ENCODE measurements at places on chromosomes 3 and 15. TPM values are rescaled to one million over a fixed set of nuclear protein-coding genes. Genes with fewer than 3 reads are reported as not detected.
A peak's percentile ranks its signal among the peaks of the same experiment; 100 is the strongest.

IQCH gene
- total RNA-seq: 0.88 TPM

- no peak for DNase-seq
Measured at GRCh38 chr3:21446027-21446426, 305.0 kb downstream of the ZNF385D start.

DNA sequence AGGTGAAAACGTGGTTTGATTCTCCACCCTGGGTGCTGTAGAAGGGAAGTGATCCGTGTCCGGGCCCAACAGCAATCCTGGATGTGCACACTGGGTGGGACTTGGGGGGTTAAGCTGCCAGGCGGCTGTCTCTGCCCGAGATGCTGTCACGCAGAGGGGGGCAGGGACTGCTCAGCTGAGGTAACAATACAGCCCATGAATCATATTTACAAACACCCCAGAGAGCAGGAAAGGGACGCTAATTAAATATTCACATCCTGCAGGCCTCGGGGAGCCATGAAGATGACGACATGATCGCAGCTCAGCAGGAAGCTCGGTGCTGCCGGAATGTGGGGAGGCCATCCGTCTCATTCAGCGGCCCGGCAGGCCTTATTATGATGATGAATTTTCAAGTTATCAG lies 17.9 kb upstream of the CRABP1 start:
- no peak for DNase-seq

DNA sequence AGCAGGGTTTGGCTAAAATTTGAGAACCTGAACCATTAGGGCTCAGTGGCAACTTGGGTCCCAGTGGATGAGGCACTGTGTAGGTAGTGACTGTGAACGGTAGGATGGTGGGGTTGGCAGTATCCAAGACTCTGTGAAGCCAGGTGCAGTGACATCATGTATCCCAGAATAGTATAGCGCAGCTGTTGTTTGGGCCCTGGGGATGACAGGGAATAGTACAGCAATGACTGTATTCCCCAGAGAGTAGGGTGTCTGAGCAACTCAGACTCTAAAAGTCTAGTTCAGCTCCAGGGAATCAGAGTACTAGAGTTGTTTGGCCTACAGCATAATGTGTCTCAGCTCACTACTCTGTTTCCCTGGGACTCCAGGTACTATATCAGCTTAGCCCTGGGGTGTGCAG lies 20.7 kb upstream of the PPP2R3A start:
- DNase-seq: no peak

SERPINI2 gene
- 0.25 TPM for total RNA-seq

DNA sequence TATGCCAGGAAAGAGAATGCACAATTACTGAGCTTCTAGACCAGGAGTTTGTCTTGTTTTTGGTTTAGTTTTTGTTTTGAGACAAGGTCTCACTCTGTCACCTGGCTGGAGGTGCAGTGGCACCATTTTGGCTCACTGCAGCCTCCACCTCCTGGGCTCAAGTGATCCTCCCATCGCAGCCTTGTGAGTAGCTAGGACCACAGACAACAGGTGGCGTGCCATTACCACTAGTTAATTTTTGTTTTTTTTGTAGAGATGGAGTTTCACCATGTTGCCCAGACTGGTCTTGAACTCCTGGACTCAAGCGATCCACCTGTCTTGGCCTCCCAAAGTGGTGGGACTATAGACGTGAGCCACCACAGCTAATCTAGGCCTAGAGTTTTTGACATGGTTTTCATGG lies 104.4 kb upstream of the CCDC54 start:
- DNase-seq: no peak

DNA sequence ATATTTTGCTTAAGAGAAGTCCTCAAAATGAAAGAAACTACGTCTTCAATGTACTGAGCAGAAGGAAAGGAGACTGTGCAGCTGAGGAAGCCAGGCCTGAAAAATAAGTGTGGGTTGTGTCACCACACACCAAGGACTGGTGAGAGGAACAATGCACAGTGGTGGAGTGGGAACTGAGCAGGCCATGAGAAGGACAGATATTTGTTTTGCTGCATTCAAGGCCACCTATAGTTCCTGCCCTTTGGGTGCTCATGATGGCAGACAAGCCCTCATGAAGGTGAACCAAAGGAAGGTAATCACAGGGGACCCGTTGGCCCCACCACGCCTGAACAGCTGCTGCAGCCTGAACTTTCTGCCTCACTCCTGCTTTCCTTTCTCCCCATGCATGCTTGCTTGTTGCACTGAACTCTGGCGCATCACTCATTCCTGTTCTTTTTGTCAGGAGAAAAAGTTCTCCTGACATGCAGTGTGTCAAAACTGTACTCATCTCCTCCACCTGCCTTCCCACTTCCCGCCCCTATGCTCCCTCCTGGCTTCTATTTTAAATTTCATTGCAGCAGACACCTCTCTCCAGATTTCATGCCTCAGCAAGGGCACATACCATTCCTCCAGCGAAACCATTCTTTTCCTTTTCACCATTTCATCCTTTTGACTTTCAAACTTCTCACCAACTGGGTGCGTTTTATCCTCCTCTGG lies 2.2 kb upstream of the RNF7 start:
- DNase-seq: no peak

- DNase-seq: no peak
Measured at GRCh38 chr15:75420698-75421097, 30.8 kb downstream of the SIN3A start.

FBXL2 gene
- total RNA-seq: 3.1 TPM

DNA sequence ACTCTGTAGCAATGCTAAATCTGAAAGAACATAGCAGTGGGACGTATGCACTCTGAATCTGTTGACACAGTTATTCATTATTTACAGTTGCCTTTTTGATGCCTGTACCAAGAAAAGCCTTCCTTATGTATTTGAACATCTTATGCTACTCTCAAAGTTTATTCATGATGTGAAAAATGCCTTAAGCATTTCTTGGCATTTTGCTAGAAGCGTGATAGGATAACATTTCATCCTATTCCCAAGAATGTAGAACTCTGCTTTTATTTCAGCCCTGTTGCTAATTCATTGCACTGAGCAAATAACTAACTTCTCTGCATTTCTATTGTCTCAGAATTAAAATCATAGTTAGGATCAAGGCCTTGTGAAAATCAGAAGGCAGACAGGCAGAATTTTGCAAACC lies 105.5 kb downstream of the STRIT1 start:
- DNase-seq: no peak

- DNase-seq: no peak
Measured at GRCh38 chr3:77427528-77427927, 387.6 kb downstream of the ROBO2 start.

- DNase-seq: no peak
Measured at GRCh38 chr3:33790091-33790490, 8.3 kb upstream of the PDCD6IP start.

GRCh38 chr3:13600950-13601691 lies 52.2 kb downstream of the FBLN2 start:
- no peak for DNase-seq

DNA sequence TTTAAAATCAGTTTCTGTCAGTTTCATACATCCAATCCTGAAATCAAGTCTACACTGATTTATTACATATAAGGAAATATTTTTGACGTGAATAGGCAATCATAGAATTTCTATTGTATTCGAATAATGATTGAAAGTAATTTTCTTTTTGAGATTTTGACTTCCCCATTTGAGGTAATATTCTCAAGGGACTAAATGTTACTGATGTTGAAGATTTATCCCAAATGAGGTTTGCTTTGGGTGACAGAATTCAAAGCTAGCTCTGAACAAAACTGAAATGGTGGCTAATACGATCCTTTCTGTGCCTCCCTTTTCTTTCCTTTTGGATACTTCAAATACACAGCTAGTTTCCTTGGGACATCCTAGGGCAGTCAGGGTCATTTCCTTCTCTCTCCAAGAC lies 12.9 kb upstream of the CNBP start:
- no peak for DNase-seq

DNA sequence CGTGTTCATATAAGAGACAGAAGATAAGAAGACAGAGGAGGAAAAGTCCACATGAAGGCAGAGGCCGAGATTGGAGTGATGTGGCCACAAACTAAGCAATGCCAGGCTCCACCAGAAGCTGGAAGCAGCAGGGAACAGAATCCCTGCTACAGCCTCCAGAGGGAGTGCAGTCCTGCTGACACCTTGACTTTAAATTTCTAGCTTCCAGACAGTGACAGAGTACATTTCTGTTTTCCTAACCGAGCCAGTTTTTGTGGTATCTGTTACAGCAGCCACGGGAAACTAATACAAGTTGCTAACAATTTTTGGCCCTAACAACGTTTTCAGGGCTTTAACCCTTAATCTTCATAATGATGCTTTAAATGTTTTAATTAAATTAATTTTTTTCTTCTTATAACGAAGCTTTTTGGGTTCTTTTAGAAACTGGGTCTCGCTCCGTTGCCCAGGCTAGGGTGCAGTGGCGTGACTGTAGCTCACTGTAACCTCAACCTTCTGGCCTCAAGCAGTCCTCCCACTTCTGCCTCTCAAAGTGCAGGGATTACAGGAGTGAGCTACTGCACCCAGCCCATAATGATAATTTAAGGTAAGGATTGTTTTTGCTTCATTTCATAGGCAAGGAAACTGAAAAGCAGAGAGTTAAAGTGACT lies 202.3 kb upstream of the PROK2 start:
- DNase-seq: no peak

- DNase-seq: no peak
Measured at GRCh38 chr3:130392266-130392665, 46.8 kb downstream of the COL6A5 start.

ALPK3 gene
- total RNA-seq: 19.2 TPM

DNA sequence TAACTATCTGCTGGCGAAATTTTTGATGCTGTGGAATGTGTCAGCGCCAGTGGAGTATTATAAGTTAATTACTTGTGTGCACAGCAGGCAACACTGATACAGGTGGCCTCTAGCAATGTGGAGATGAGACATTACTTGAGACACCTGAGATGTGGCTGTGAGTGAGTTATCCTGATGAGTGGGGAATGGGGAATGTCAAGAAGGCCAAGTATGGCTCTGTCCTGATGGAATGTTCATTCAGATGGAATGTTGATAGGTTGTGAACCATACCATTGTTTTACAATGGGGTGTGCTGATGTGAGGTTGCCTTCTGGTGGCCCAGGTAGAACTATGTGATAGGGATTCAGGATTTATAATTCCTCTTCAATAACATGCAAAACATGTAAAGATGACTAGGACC lies 404.8 kb downstream of the PTPRG start:
- DNase-seq: no peak

DNA sequence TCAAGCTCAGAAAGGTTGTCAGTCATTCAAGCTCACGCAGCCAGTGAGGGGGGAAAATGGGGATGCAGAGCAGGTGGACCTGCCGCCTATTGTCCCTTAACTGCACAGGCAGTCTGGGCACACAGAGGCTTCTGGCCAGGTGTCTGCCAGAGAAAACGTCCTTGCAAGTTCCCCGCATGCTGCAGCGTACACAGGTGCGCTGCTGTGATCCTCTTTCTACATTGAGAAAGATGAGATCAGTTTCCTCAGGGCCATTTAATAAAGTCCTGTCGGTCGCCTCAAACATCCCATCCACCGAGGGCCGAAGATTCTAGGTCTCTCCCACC lies 445 bp upstream of the TSEN2 start:
- DNase-seq: no peak

DNA sequence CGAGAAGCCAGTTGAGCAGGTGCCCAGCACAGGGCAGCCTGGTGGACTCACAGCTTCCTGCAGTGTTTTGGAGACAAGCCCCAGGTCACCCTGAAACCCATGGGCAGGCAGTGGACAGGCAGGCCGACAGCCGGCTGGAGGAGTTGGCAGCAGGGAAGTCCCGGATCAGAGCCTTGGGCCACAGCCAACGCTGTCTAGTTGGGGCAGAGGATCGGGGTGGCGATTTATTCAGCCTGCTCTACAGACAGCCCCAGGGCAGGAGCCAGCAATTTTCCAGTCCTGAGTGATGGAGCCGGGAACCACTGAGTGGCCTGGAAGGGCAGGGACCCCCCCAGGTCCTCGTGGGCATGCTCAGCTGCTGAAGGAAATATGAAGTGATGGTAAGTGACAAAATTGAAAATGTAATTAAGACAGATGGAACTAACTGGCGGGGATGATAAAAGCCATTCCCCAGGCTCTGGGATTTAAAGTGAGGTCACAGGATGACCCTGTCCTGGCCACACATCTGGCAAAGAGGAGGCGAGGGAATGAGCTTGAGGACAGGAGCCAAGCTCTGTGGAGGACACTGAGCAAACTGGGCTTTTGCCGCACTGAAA lies 34.4 kb upstream of the TBC1D21 start:
- no peak for DNase-seq

- no peak for DNase-seq
Measured at GRCh38 chr3:170007031-170007663, 30.6 kb upstream of the GPR160 start.

HEG1 gene
- total RNA-seq: 13.1 TPM

NR2E3 gene
- 0.56 TPM for total RNA-seq

DNA sequence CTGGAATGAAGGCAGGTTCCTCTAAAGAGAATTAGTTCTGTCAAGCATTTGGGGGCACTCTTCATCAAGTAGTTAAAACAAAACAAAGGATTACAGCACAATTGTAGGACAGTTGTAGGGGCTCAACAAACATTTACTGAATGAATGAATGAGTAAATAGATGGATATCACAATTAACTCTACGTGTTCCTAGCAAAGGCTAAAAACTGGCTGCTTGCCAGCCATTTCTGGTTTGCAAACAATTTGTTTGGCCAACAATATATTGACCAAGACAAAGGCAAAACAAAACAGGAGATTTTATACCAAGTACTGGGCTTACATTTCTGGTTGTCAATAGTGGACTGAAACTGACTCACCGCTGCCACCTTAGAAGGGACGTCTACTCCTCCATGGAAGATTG lies 116.8 kb downstream of the ZNF280D start:
- no peak for DNase-seq

DNA sequence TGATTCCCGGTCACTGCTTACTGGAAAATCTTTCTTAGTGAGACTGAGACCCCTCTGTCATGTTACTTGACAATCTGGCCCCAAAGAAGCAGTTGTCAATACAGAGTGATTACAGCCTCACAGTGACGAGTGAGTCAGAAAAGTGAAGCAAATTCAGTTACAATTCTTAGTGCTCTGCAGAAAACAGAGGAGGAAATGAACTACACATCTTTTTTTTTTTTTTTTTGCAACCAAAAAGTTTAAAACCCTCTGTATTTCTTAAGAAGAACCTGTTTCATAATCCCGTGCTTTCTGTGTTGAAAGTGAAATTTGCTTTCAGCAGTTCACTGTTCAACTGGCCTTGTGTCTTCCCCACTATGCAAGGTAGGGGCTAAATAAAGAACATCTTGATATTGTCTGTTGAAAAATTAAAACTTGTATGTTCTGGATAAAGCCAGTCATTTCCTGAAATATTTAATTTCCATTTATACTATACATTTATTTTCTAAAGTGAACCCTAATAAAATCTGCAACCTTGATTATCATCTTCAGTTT lies 1.9 kb downstream of the AQP9 start:
- DNase-seq: no peak

MANF gene
- 175 TPM for total RNA-seq

- DNase-seq: peak; percentile 55
Measured at GRCh38 chr15:34799149-34800101, 4.1 kb upstream of the ACTC1 start.

GRCh38 chr3:13072600-13073325 lies 466 bp downstream of the IQSEC1 start:
- peak; percentile 61 for DNase-seq

ROBO1 gene
- 93.6 TPM for total RNA-seq

GRCh38 chr3:197881270-197881969 lies 68.6 kb upstream of the RPL35A start:
- DNase-seq: no peak

Measured in H1 (cell line).